ENCODE measurements at places on chromosomes 11 and 22.

- DNase-seq = no peak
Observed at GRCh38 chr11:1092919-1093318, 18.2 kb downstream of the MUC2 start.

DNA sequence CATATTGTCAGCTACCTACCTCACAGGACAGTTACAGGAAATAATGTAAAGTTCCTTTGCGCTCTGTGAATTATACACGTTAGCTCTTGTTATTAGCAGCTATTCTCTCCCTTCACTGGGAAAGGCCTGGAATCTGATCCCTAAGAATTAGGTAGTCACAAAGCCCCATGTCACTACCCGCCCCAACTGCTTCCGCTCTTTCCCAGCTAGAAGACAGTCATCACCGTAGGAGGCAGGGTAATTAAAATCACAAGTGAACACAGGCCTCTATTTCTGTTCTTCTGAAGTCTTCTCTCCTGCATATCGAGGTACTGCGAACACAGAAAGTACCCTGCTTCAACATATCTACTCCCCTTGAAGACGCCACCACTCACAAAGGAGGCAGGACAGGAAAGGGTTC is 12.6 kb upstream of the AHNAK start:
- no peak for DNase-seq

GRCh38 chr11:119144825-119145486 is 3.9 kb upstream of the ABCG4 start:
- DNase-seq = no peak

DNA sequence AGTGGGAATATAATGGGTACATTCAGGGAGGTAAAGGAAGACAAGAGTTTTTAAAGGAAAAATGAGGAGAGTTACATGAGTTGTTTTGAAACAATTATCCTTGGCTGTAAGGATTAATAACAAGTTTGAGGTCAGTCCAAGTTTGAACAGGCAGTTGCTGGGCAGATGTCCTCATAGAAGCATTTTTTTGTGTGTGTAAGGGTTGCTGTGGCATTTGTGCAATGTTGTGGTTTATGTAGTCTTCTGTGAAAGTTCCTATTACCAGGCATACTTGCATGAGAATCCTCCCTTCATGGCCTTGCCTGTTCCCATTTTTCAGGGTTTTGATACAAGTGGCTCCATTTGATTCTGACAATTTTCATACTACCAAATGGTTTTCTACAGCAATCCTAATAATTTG is 400.2 kb downstream of the KCNA4 start:
- no peak for DNase-seq

DNA sequence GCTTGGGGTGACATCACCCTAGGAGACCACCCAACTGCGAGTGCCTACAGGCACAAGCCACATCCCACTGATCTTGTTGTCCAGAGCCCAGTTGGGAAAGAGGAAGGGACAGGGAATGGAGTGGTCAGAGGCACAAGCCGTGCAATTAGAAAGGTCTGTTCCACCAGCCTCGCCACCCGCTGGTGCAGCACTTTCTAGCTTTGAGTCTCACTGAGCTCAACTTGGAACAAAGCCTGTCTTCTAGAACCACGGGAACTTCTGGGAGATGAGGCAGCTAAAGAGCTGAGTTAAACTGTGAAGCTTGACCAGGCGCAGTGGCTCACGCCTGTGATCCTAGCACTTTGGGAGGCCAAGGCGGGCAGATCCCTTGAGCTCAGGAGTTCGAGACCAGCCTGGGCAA is 29.3 kb downstream of the TPBGL start:
- DNase-seq = no peak

DNA sequence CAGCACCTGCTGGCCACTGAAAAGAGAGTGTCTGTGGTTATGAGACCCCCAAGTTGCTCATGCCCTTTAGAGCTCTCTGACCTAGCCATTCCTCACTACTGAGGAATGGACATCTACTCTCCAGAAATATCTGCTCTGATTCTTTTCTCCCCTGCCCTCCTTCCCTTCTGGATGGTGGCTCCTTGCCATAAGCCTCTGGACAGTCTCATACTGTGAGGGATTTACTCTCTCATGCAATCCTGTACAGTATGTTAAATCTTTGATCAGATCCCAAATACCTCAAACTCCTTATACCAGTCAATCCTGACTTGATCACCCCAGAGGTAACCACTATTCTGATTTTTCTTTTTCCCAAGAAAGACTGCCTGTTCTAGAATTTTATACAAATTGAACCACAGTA is 80.7 kb downstream of the ARHGAP20 start:
- DNase-seq = no peak

DNA sequence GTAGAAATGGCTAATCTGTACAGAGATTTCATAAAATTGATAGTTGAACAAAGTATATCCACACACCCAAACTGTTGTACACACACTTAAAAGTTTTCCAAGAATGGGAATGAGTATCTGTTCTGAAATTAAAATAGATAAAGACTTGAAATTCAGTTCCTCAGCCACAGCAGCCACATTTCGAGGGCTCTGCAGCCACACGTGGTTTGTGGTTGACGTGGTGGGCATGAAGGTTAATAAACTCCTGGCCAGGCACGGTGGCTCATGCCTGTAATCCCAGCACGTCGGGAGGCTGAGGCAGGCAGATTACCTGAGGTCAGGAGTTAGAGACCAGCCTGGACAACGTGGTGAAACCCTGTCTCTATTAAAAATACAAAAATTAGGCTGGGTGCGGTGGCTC is 24.0 kb downstream of the TPST2 start:
- no peak for DNase-seq

GRCh38 chr11:69587454-69588090 is 53.4 kb upstream of the CCND1 start:
- DNase-seq = no peak
